ENCODE measurements at places on chromosomes 16 and 17.

- DNase-seq = no peak
Measured at GRCh38 chr16:72649254-72649944, 398.5 kb downstream of the ZFHX3 start.

DNA sequence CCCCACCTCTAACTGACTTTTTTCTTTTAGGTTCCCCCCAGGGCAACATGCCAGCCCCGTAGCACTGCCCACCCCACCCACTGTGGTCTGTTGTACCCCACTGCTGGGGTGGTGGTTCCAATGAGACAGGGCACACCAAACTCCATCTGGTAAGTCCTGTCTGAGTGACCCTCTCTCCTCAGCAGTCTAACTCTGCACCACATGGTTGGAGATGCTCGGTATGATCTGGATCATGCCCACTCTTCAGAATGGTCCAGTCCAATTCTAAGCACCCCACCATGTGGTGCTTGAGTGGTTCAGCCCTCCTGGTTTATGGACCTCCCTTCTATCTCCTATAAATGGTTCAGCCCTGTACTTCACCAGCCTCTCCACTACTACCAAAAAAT is 5.9 kb downstream of the KDM6B start:
- DNase-seq = no peak

DNA sequence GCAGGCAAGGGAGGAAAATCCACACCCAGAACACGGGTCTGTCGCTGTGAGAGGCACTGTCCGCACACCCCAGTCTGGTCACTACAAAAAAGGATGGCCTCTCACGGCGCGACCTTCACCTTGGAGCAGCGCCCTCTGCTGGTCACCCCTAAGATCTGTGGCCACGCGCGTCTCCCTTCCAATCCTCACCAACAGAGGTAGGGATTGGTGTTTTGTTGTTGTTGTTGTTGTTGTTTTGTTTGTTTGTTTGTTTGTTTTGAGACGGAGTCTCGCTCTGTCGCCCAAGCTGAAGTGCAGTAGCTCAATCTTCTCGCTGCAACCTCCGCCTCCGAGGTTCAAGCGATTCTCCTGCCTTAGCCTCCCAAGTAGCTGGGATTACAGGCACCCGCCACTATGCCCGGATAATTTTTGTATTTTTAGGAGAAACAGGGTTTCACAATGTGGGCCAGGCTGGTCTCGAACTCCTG is 15.0 kb upstream of the C17orf58 start:
- no peak for DNase-seq

GRCh38 chr17:17736205-17737183 is 55.2 kb downstream of the RAI1 start:
- no peak for DNase-seq

- DNase-seq = no peak
Measured at GRCh38 chr16:3727806-3728381, 10.6 kb upstream of the TRAP1 start.

GRCh38 chr17:35052780-35053179 is 10.7 kb downstream of the RFFL start:
- DNase-seq = no peak

- DNase-seq = no peak
Measured at GRCh38 chr17:77959126-77959925, 823 bp downstream of the TNRC6C start.

DNA sequence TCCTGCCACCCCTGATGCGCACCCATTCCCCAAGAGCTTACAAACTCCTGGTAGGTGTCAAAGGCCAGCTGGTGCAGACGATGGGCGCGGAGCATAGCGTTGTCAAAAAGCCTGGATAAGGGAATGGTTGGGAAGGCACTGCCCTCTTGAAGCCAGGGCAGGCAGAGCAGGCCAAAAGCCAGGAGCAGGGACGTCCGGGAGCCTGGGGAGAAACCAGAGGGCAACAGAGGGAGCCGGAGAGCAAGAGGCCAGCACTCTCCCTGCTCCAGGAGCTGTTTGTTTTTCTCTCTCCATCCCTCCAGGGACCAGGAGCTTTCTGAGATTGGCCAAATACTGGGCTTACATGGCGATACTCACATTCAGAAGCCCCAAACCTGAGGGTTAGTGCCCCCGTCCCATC is 334 bp downstream of the GH1 start:
- DNase-seq = no peak

DNA sequence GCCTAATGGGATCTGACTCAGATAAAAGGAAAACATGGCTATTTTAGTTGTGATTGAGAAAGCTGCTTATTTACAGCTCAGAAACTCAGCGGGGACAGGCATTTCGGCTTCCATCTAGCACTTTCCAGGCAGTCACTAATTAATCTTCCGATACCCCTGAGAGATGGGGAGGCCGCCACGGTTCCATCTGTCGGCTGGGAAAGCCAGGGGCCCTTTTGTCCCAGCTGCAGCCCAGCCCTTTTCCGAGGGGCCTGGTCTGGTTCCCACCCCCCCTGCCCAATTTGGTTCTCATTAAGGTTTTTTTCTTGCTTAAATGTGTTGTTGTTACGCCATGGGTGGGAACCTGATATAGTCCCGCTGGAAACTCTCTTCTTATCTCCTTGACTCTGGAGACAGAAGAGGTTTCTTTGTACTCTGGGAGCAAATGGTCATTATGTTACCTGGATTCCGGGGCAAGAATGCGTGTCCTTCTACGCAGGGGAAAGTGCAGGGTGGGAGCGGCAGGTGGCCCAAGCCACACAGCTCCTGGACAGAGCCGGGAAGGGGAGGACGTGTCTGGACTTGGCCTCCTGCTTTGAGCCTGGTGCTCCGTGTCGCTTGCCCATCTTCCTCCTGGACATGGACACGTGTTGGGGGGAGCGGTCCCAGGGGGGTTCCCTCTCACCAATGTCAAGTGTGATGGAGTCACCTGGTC is 50.9 kb upstream of the GSE1 start:
- no peak for DNase-seq

- DNase-seq = no peak
Measured at GRCh38 chr16:88078111-88078775, 127.0 kb downstream of the BANP start.

DNA sequence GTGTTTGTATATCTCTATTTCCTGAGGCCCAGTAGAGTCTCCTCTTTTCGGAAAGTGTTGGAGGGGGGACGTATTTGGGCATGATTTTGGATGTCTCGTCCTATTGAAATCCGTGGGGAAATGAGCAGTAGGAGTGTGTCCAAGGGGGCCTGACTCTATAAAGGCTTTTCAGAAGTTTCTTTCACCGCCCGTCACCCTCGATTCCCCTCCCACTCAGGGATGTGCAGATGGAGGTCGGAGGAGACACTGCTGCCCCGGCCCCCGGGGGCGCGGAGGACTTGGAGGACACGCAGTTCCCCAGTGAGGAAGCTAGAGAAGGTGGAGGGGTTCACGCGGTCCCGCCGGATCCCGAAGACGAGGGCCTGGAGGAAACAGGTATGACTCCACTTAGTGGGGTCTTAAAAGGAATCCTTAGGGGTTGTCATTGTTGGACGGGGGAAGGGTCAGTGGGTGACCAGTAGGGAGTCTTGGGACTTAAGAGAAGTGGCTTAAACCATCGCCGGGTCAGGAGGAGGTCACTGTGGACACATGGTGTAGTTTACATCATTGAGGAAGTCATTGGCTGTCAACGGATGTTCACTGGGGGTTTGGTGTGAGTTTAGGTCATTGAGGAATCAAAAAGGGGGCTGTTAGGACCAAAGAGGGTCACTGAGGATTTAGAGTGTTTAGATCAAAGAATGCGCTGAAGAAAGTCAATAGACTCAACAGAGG is 424 bp downstream of the MON1B start:
- no peak for DNase-seq

DNA sequence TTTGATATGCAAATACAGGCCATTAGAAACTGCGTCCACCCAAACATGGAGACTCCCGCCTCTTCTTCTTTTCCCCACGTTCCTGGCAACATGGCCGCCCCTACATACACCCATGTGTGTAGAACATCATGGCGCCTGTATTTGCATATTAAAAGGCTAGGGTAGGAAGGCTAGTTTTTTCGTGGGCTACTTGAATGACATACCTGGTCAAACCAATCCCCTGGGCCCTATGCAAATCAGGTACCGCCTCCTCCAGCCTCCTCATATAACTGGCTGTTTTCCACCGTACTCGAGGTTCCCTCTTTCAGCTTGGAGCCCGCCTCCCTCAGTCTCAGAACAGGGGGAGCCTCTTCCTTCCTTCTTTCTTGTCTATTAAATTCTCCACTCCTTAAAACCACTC is 840 bp upstream of the CD300LB start:
- DNase-seq = no peak

DNA sequence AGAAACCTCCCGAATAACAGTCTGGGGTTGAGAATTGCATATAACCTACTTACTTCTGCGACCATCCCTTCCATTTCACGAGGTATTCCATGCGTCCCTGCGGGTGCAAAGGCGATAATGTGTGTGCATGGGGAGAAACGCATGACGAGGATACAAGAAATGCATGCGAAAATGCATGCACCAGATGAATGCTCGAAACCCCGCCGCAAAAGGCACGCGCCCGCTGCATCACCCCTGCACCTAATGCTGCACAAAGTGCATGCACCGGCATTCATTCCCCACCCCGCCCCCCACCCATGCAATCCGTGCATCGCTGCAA is 474 bp downstream of the CBX8 start:
- DNase-seq = no peak

Measured in AG04449 (cell line).